HT1080 (cell line): ENCODE measurements at places on chromosomes 6 and 20. TPM values are rescaled to one million over a fixed set of nuclear protein-coding genes. Genes with fewer than 3 reads are reported as not detected.

Gene ABHD16B
- total RNA-seq, result not detected in 2 replicates

Gene CST7
- 0.60 and 1.0 TPM in 2 replicates for total RNA-seq

Gene ZNF318
- total RNA-seq, result 4.8 and 6.4 TPM in 2 replicates

Gene MYLK2
- 0.70 and 1.0 TPM in 2 replicates for total RNA-seq

Gene SENP6
- 37.3 and 41.8 TPM in 2 replicates for total RNA-seq

Gene EPB41L1
- 19.8 and 31.3 TPM in 2 replicates for total RNA-seq

Gene HLA-DOB
- total RNA-seq, result 0.10 and 0.13 TPM in 2 replicates

- no peak for DNase-seq
Measured at GRCh38 chr6:136127873-136128272, 122.2 kb downstream of the MTFR2 start.

DNA sequence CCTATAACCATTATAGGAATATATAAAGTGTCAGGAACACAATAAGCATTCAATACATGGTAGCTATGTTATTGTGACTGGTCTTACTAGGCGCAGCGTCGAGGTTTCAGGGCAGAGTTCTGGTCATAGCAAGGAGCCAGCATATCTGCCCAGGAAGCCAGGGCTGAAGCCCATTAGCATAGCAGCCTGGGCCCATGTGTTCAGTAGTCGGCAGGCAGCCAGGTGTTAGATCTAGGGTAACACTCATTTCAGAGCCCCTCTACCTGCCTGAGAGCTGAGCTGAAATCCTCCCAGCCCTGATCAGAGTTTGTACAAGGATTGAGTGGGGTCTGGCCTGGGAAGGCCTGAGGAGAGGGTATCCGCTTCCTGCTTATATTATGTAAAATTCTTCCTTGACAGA lies 32.1 kb downstream of the C20orf173 start:
- no peak for DNase-seq

- DNase-seq, result no peak
Measured at GRCh38 chr20:40960521-40960956, 68.1 kb upstream of the TOP1 start.

- no peak for DNase-seq
Measured at GRCh38 chr6:148547110-148547509, 199.7 kb upstream of the UST start.

GRCh38 chr20:57555457-57556184 lies 5.3 kb upstream of the PCK1 start:
- DNase-seq, result no peak

- DNase-seq, result peak; percentile 67
Measured at GRCh38 chr6:116268589-116269293, 11.0 kb downstream of the TSPYL1 start.

DNA sequence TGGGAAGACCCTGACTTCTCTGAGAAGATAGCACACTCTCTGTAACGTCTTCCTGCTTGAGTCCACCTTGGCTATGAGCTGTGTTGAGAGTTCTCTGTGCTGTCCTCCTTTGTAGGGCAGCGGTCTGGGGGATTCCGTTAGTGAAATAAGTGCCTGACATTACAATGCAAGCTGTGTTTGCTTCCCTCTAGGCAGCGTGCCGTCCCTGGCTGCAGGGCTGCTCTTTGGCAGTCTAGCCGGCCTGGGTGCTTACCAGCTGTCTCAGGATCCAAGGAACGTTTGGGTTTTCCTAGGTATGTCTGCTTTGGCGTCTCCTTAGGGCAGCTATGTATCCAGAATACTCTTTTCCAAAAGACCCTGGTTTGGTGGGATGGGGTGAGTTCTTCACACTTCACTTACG lies 2.8 kb downstream of the TMEM14C start:
- DNase-seq, result no peak

DNA sequence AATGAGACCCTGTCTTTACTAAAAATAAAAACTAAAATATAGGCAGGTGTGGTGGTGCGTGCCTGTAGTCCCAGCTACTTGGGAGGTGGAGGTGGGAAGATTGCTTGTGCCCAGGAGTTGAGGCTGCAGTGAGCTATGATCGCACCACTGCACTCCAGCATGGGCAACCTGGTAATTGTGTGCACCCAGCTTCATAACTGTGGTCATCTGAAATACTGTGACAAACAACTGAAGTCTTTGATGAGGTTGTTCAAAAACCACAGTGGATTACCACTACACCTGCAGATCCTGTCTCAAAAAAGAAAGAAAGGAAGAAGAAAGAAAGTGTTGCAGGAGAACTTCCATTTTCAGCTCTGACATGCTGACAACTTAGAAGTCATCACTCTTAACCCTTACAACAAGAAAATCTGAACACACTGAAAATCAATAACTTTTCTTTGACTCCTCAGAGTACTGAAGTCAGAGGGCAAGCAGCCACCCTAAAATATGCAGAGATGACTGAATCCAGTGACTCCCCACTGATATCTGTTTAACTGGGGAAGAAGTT lies 13.8 kb upstream of the ZBP1 start:
- no peak for DNase-seq

- peak; percentile 16 for DNase-seq
Measured at GRCh38 chr20:53216856-53217576, 244.9 kb downstream of the TSHZ2 start.

DNA sequence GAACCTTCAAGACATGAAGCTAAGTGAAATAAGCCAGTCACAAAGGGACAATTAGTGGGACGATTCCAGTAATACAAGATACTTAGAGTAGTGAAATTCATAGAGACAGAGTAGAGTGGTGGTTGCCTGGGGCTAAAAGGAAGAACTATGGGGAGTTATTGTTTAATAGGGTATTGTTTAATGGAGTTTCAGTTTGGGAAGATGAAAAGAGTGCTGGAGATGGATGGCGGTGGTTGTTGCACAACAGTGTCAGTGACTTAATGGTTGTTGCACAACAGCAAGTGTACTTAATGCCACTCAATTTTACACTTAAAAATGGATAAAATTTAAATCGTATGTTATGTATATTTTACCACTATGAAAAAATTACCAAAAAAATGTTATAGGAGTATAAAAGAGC lies 209.7 kb upstream of the TENT5A start:
- DNase-seq, result no peak

DNA sequence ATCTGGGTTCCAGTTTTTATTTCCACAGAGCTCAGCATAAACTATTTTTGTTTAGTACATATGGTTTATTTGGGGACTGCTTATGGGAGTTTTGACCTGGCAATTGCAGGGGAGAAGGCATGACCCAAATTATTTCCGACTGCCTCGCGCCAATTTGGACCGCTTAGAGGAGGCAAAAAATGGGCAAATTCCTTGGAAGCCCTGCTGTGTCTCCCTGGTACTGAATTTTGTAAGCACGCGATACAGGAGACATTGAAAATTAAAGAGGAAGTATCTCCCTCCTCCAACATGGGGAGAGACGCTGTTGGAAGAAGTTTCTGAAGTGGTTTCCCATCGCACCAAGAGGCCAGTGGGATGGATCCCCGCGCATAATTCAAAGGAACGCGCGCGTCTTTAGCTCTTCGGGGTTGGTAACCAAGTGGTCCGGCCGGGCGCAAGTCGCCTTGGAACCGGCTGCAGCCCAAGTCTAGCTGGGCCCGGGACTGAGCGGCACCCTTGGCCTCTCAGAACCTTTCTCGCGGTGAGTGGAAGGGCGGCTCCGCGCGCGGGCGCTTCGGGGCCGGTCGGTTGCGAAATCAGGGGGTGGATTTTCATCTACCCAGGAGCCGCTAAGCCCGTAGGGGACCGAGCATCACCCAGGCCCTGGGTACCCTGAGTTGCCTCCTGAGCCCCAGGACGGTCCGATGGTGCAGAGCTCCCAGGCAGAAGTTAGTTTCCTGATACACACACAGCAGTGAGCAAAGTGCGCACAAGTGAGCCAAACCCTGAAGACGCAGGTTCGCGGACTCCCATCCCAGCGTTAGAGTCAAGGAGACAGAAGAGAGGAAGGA lies 6.2 kb downstream of the NKX2-2 start:
- DNase-seq, result no peak

- no peak for DNase-seq
Measured at GRCh38 chr6:139144490-139145085, 9.7 kb downstream of the HECA start.

- no peak for DNase-seq
Measured at GRCh38 chr6:127338936-127339335, 4.5 kb downstream of the ECHDC1 start.

DNA sequence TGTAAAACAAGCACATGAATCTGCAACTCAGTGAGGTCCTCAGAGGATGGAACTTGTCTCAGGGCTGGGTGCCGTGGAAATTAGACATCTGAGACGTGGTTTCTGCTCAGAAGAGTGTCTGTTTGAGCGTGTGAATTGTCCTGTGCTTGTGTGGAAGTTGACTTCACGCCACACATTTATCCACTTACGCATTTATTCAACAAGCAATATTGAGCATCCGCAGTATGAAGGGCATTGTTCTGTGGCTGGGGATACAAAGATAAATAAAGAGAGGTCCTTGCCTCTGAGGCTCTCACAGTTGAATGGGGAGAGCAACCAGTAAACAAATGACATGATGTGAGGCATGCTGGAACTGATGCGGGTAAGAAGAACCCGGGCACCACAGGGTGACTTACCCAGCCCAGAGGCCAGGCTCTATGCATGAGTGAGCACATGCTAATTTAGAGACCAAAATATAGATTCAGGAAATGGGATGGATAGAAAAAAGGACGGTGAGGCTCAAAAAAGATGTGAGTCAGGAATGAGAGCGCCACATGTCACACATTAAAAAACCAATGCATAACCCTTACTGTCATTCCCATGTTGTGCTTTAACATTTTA lies 60.4 kb downstream of the SOBP start:
- DNase-seq, result no peak

- DNase-seq, result no peak
Measured at GRCh38 chr6:119463081-119463626, 113.6 kb upstream of the MAN1A1 start.

GRCh38 chr20:50786703-50787102 lies 8.2 kb upstream of the BCAS4 start:
- DNase-seq, result no peak

- DNase-seq, result no peak
Measured at GRCh38 chr6:24925661-24926060, 10.1 kb downstream of the RIPOR2 start.

DNA sequence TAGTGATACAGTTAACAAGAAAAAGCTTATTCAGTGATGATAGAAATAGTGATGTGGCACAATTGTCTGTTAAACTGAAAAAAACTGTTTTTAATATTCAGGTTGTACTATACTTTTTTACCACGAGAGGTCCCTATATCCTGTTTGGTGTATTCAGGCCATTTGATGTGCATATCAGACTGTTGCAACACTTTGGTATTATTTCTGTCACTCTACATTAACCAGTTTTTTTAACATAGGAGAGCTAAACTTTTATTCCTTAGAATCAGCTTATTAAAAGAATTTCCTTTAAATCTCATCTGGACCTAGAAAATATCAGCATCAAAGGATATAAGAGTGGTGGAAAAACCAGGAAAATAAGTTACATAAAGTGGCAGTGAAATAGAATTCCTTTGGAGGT lies 36.8 kb downstream of the TSPYL4 start:
- DNase-seq, result peak; percentile 44

DNA sequence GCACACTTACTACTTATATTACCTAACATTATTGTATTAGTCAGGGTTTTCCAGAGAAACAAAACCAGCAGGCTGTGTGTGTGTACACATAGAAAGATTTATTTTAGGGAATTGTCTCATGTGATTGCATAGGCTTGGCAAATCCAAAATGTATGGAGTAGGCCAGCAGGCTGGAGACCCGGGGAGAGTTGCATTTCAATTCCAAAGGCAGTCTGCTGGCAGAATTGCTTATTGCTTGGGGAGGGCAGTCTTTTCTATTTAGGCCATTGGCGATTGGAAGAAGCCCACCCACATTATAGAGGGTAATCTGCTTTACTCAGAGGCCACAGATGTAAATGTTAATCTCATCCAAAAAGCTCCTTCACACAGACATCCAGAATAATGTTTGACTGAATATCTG lies 157.0 kb downstream of the ADGRG6 start:
- DNase-seq, result no peak

DNA sequence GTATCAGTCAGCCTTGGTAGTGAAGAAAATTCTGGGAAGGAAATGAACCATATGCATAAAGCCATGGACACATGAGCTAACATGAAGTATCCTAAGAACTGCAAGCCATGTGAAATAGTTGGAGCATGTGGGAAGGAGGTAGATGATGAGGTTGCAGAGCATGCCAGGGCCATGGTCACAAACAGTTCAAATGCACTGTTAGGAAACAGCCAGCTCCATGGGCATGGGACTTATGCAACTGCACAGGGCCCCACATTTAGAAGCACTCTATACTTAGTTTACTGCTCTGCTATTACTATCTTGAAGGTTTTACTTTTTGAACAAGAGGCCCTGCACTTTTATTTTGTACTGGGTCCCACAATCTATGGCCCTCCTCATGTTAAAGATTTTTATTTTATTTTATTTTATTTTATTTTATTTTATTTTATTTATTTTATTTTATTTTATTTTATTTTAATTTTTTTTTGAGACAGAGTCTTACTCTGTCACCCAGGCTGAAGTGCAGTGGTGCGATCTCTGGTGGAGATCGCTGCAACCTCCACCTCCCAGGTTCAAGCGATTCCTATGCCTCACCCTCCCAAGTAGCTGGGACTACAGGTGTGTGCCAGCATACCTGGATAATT lies 169.1 kb downstream of the IBTK start:
- no peak for DNase-seq

DNA sequence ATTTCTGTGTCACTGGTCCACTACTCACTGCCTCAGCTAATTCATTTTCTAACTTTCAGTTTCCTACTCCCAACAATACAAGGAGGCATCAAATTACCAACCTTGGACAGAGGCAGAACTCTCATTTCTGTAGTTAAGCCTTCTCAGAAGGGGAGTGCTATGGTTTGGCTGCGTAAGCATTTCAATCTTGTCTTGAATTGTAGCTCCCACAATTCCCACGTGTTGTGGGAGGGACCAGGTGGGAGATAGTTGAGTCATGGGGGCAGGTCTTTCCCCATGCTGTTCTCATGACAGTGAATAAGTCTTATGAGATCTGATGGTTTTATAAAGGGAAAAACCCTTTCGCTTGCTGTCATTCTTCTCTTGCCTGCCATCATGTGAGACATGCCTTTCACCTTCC lies 22.9 kb downstream of the HLA-DRA start:
- peak; percentile 4 for DNase-seq

DNA sequence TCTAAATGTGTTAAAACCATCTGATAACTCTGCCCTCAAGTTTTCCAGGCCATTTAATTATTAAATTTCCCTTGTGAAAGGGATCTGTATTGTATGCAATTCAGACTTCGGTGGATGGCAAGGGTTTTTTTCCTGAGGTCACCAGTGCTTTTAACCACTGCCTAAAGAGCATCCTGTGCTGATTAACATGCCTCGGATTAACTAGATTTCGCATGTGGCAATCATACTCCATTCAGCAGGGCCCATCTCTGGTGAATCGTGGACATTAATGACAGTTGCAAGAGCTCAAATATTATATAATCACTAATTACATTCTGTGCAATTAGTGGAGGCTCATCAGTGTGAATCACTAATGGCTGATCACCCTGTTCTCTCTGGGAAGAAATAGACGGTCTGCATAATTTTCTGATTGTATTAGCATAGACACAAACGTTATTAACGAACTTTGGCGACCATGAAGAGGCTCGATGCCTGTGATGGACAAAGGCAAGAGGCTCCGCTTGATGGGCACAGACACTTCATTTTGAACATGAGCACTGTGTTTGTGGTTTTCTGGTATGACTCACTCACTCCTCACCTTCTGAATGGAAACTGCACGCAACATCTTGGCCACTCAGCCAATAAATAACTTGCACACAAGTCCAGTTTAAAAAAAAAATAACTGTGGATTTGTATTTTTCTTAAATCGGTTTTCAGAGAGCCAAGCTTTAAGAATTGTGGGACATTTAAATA lies 31.4 kb downstream of the LINC00237 start:
- DNase-seq, result peak; percentile 74

GRCh38 chr6:45946352-45946751 lies 69.3 kb downstream of the CLIC5 start:
- DNase-seq, result peak; percentile 21
